ENCODE measurements at places on chromosomes 1 and 21.
A peak's percentile ranks its signal among the peaks of the same experiment; 100 is the strongest.

GRCh38 chr1:60670302-60670701 lies 412.1 kb upstream of the NFIA start:
- H3K27ac ChIP-seq = no peak overlapping the region
- H3K4me1 ChIP-seq = no peaks in the 10 kb centered on the region
- DNase-seq = no peak
- H3K4me3 ChIP-seq = no peak overlapping the region
- no peaks in the 10 kb centered on the region for H3K36me3 ChIP-seq

DNA sequence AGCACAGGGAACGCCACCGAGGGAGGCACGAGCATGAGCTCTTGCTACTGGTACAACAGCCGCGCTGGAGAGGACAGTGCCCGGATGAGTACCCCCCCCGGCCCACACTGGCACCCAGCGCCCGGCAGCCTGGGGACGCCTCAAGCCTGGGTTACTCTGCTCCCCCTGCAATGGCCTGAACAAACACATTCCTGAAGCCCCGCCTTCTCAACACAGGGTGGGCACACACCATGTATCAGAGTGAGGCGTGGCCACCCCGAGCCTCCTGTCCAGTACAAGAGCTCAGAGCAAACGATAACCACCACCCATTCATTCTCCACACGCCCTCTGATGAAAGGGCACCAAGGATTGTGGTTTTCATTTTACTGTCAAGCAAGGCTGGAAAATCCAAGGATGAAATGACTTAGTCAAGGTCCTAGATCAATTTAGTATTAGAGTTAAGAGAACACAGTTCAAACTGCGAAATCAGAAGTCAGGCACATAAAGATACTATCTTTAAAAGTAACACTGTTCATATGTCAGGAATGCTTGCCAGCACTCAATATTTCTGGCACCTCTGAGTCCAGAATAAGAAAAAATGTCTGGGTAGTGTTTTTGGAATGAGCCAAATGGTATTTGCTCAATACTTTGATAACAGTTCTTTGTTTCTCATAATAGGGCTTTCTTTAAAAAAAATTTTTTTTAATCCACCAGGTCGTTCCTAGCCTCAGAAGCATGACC lies 22.0 kb downstream of the UBE2G2 start:
- no peak overlapping the region for H3K4me3 ChIP-seq
- no peak for DNase-seq
- H3K36me3 ChIP-seq = peaks cover 2% of the 10 kb centered on the region

- no peak overlapping the region for H3K27ac ChIP-seq
- no peak overlapping the region for H3K4me3 ChIP-seq
- 0 out of 2 replicates have a peak, but pooled peaks cover 10% of the 10 kb centered on the region for H3K4me1 ChIP-seq
- DNase-seq = no peak
These were observed 218.5 kb downstream of the NFIA start for GRCh38 chr1:61300899-61301298.

GRCh38 chr1:91791103-91791502 lies 94.8 kb downstream of the TGFBR3 start:
- no peak overlapping the region for H3K27ac ChIP-seq
- H3K4me1 ChIP-seq = 0 out of 2 replicates have a peak, but pooled peaks cover 5% of the 10 kb centered on the region
- H3K36me3 ChIP-seq = no peaks in the 10 kb centered on the region
- peak; percentile 29 for DNase-seq
- H3K4me3 ChIP-seq = no peak overlapping the region
- H3K27me3 ChIP-seq = no peaks in the 10 kb centered on the region

DNA sequence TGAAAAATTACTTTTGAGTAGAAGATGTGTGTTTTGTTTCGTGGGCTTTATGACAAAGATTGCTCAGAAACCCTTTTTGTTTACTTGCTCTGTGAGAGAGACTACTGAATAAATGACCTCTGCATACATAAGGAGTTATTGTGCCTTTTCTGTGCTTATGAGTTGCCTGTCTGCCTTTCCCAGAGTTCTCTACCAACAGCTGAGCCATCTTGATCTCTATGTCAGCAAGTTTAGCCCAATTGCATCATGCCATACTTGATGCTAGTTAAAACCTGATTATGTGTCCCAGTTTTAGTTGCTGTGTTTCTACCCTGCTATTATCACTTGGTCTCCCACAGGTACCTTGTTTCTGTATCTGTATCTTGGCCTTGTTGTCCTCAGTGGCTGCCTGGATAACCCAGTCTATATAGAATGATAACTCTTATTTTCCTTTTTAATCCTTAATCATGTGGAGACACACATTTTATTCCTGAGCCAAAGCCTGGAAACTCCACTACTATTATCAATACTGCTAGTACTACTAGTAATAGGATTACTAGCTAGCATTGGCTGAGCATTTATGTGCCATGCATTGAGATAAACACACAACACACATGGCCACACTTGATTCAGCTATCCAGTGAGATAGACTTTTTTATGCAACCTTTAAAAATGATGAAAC lies 28.7 kb upstream of the GNG12 start:
- H3K27ac ChIP-seq = no peak overlapping the region
- no peaks in the 10 kb centered on the region for H3K36me3 ChIP-seq
- H3K4me1 ChIP-seq = no peaks in the 10 kb centered on the region
- H3K4me3 ChIP-seq = no peak overlapping the region

DNA sequence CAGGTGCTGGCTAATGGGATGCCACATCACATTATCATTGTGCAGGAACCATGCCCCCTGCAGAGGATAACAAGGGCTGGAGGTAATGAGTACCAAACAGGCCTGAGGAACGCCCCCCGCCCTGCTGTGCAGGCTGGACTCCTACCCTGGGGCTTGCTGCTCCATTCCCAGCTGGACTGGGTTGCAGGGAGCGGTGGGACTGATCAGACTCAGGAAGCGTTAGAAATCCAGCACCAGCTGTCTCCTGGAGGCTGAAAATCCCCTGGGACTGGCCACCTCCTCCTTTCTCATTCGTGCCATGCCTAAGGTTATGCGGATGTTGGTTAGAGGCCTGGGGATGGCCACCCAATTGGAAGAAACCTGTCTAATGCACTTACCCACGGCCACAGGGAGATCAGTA lies 36.9 kb upstream of the POU3F1 start:
- DNase-seq = no peak
- H3K27me3 ChIP-seq = no peaks in the 10 kb centered on the region
- H3K4me1 ChIP-seq = no peaks in the 10 kb centered on the region
- H3K27ac ChIP-seq = no peak overlapping the region

DNA sequence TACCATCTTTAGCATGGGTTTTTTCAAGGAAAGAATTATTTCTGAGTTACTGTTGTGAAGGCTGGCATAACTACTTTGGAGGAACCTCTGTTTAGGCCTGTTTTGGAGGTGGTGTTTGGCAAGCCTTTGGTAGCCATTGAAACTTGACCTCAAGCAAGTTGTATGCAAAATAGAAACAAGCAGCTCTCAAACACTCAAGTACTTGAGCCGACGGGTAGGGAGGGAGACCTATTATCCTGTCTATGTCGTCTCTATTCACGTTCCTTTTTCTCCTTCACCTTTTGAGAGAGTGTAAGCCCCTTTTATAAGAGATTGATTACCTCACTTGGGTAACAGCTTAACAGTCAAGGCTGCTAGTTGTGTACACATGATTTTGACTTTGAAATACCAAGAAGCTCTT lies 878.3 kb upstream of the CXADR start:
- H3K4me3 ChIP-seq = no peak overlapping the region
- no peak overlapping the region for H3K27ac ChIP-seq
- no peaks in the 10 kb centered on the region for H3K4me1 ChIP-seq
- H3K36me3 ChIP-seq = no peaks in the 10 kb centered on the region
- no peak for DNase-seq

DNA sequence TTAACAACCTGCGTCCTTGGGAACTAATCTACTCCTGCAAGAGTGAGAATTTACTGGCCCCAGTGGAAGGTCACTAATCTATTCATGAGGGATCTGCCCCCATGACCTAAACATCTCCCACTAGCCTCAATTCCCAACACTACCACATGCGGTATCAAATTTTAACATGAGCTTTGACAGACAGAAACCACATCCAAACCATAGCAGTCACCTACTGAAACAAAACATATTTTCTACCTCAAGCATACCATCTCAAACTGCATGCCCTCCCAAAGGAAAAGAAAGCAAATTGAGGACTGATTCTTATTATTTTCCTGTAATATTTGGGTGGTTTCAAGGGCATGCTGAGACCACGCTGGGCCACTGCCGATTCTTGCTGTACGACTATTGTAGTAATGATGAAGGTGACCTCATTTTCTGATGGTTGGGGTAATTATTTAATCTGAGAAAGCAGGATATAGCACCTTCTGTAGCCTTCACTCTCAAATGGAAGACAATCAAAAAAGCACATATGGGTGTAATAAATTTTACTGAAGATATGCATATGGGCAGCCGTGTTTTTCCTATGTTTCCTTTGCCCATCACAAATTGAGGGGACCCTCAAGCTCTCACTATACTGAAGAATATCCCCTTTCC lies 13.2 kb upstream of the GBP5 start:
- no peak overlapping the region for H3K27ac ChIP-seq
- no peak for DNase-seq
- no peaks in the 10 kb centered on the region for H3K27me3 ChIP-seq

GRCh38 chr21:29230551-29231261 lies 68.0 kb upstream of the BACH1 start:
- H3K27me3 ChIP-seq = no peaks in the 10 kb centered on the region
- DNase-seq = no peak
- H3K36me3 ChIP-seq = no peaks in the 10 kb centered on the region
- H3K27ac ChIP-seq = peak overlapping the region; percentile 77
- no peak overlapping the region for H3K4me3 ChIP-seq

- H3K4me1 ChIP-seq = peaks cover 5% of the 10 kb centered on the region
- no peak for DNase-seq
- no peak overlapping the region for H3K4me3 ChIP-seq
- H3K27me3 ChIP-seq = no peaks in the 10 kb centered on the region
These were observed 3.4 kb upstream of the FAM131C start for GRCh38 chr1:16076865-16077238.

Measured in Caco-2 (cell line).